NCI-H460 (cell line): ENCODE measurements at places on chromosomes 11 and 22.

DNA sequence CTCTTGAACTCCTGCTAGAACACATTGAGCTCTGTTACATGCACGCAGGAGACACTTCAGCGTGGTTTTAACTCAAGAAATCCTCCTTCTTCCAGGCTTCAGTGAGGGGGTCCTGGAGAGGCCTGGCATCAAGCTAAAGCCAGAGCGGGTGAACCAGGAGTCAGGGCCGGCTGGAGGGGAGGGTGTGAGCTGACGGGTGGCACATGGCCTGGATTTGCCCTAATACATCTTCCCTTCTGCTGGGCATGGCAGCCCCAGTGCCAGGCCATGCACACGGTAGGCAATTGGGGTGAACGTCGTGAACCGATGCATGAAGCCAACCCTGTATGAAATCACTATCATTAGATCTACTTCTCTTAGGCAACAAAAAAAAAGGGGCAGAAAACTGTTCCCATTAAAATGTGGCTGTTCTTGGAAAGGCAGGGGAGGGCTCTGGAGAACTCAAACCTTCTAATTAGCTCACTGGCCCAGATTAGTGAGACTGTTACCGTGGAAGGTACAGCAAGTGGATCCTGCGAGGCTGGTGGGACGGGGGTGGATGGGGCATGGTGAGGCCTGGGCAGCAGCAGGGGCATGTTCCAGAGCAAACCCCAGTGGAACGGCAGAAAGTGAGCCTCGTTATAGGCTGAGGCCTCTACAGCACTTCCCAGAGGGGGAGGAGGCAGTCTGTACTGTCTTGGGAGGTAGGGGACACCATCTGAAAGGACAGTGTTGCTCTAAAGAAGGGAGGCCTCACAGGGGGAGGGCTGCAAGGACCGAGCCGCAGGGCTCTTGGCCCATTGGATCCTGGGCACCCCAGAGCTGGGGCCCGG is 10.6 kb downstream of the IFT27 start:
- no peak for DNase-seq

DNA sequence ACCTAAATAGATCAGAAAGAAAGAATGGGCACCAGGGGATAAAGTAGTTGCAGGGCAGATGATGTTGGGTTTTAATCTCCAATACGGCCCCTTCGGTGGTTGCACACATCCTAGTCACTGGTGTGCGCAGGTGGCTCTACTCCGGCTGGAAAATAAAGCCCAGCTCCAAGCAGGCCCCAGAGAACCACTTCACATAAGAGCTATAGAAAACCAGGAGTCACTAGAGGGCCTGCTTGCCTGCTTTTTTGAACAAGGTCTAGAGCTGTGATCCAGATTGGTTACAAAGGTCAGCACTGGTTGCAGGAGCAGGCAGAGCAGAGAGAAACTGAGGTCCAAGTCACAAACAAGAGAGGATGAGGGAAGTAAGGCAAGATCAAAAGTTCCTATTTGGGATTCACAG is 41.5 kb upstream of the MS4A8 start:
- no peak for DNase-seq

- DNase-seq = no peak
These were observed 105.8 kb upstream of the BID start for GRCh38 chr22:17880020-17880419.

DNA sequence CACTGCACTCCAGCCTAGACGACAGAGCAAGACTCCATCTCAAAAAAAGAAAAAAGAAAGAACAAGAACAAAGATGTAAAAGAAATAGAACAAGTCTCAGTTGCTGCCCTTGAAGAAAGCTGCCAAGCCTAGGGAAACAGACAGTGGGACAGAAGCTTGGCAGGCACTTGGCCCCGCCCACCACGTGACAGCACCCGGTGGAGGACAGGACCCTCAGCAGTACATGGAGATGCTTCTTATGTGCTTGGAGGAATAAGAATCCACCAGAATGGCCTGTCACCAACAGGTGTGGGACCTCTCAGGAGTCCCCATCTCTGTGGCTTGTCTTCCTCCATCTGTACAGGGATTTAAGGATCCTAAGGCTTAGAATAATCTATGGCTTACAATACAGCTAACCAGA is 7.6 kb upstream of the TMPRSS6 start:
- no peak for DNase-seq

- DNase-seq = no peak
These were observed 10.6 kb downstream of the JHY start for GRCh38 chr11:122893131-122893530.

DNA sequence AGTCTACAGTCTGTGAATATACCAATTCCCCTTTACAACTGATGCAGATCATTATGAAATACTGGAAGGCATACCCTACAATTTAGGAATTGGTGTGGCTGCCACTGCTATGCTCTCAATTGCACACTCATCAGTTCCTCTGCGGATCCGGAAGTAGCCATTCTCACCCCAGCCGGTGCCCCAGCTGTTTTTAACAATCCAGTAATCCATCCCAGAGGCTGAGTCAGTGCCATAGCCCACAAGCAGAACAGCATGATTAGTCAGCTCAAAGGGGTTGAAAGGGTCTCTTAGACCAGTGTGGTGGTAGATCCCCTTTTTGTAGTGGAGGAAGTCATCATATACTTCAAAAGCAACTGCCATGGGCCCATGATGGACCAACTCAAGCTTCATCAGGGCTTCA is 43.6 kb downstream of the CTSC start:
- DNase-seq = no peak

DNA sequence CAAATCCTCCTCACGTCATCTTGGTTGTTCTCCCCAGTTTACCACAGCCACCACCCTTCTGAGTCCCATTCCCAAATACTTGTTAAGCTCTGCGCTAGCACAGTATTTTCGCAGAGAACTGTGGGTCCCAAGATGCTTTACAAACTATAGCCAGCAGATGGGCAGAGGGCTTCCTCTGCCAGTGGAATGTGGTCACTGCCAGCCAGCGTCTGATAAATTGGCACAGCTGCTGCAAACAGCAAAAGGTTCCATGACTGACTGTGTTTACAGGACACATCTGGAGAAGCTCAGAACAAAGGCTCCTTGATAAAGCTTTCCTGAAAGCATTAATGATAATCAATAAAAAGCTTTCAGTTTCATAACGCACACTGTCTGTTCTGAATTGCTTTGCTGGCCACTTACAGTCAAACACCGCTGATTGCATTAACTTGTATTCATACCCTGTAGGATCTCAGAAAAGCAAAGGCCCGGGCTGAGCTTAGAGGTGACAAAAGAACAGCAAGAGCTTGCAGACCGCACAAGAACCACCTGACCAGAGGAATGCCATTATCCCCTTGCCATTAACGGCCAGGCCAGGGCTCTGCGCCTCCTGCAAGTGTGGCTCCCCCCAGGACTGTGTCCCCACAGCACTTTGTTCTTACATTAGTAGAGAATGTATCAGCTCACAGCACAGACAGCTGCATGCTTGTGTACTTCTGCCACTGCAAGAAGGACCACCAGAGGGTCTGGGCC is 120.6 kb downstream of the MICAL3 start:
- DNase-seq = no peak

DNA sequence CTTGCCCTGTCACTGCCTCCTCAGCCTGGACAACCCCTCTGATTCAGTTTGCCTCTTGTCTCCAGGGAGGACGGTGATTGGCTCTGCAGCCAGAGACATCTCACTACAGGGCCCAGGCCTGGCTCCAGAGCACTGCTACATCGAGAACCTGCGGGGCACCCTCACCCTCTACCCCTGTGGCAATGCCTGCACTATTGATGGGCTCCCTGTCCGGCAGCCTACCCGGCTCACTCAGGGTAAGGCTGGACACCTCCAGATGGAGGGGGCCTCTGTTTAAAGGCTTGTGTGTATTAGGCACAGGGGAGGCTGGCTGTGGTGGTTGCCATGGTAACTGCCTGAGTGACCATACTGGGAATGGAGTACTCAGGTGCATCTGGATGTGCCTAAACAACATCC is 8.6 kb downstream of the PHLDB1 start:
- DNase-seq = no peak

GRCh38 chr11:63944987-63945386 is 6.2 kb downstream of the NAA40 start:
- no peak for DNase-seq

GRCh38 chr22:27454807-27455450 is 346.6 kb downstream of the MN1 start:
- DNase-seq = no peak

- no peak for DNase-seq
These were observed 181.1 kb downstream of the HIPK3 start for GRCh38 chr11:33438301-33438700.

DNA sequence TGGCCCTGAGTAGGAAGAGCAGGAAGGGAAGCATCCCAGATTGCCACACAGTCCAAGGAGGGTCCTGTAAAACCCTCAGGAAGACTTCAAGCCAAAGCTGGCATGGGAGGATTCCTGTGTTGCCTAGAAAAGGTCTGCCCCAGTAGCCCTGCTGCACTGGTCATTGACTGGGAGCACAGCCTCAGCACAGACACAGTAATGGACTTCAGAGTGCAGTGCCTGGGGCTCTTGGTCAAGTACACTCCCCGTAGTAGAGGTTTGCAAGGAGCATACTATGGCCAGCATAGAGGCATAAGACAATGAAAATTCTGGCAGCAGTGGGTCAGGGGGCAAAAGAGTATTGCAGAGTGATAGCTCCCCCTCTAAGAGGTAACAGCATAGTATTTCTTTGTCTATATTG is 36.2 kb upstream of the FJX1 start:
- no peak for DNase-seq

DNA sequence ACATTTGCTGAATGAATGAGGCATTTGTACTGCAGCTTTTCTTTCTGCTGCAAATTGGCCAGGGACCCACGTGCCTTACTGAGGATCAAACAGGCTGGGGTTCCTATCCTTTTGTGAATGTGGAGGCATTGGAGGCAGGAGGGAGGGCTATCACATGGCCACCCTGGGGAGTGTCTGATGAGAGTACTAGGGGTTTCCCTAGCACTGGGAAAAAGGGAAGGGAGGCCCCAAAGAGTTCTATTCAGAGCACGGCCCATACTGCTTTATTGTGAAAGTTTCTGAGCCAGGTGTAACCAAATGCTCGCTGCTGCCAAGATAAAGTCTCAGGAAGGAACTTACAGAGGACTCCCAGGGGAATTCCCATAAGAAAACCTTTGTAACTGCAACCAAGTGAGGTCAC is 78.4 kb upstream of the ANO1 start:
- no peak for DNase-seq

- DNase-seq = no peak
These were observed 342.7 kb downstream of the AASDHPPT start for GRCh38 chr11:106420048-106420665.

- no peak for DNase-seq
These were observed 1335.9 kb downstream of the TBC1D22A start for GRCh38 chr22:48098243-48098920.

DNA sequence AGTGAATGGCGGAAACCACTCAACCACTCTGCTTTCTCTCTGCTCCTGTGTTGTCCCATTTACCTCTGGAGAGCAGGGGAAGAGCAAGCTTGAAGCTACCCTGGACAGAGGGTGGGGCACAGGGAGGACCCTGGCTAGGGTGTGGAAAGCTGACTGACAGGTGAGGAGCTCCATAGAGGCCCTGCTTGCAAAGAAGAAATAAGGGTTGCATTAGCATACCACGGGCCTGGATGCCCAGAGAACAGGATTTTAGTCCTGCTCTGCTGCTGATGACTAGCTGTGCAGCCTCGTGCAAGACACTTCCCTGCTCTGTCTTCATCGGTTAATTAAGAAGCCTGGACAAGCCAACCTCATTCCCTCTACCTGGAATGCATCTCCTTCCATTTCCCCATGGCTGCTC is 135.0 kb downstream of the BUD13 start:
- no peak for DNase-seq

DNA sequence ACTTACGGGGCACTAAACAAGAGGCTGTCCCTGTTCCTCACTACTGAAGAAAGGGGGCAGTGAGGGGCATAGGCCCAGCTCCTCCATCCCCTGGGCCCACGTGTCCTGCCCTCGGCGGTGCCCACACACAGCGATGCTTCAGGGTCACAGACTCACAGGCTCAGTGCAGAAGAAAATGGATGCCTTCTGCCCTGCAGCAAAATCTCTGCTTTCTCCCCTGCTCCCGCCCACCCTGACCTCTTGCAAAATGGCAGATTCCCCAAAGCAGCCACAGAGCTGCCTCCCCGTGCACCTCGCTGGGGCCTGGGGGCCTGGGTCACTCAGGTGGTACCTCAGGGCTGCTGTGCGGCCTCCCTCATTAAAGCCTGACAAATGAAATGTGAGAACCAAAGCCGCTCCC is 204.0 kb downstream of the DSCAML1 start:
- DNase-seq = no peak

- no peak for DNase-seq
These were observed 11.3 kb upstream of the NELL1 start for GRCh38 chr11:20658135-20658534.

- no peak for DNase-seq
These were observed 1388.7 kb downstream of the BRD1 start for GRCh38 chr22:48438800-48439559.

DNA sequence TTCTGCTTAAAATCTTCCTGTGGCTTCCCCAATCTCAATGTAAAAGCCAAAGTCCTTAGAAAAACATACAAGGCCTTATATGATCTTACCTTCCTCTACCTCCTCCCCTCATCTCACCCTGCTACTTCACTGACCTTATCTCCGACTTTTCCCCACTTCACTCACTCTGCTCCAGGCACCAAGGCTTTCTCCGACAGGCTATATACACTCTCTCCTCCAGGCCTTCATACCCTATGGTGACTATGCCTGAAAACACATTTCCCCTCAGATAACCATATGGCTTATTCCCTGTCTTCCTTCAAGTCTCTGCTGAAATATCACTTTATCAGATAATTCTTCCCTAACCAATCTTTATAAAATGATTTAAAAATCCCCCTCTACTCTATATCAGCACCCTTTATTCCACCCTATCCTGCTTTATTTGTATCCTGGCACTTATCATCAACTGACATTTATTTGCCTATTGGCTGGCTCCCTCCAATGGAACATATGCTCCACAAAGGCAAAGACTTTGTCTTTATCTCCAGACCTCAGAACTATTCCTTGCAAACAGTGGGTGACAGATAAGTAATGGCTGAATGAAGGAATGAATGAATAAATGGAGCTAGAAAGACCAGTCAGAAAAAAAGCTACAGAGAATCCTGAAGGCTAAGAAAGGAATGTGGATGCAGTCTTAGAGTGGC is 52.7 kb downstream of the PAK1 start:
- DNase-seq = no peak

DNA sequence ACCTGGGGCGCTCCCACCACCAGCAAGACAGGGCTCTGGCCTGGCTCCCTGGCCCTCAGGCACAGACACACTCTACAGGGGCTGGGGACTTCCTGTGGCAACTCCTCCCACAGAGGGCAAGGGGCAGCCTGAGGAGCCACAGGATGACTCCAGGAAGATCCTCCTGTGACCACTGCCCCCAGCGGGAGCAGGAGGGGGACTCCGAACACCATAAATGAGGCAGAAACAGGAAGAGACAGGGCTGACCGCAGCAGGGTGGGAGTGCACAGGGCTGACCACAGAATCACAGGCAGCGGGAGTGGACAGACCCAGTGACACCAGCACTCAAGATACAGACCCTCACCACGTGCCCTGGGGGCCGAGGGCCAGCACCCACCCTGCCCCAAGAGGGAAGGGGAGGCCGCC is 10.8 kb downstream of the ARAP1 start:
- DNase-seq = no peak

- DNase-seq = no peak
These were observed 29.3 kb upstream of the APLP2 start for GRCh38 chr11:130040281-130040940.
